CD4-positive, CD25-positive, alpha-beta regulatory T cell (primary cell): ENCODE measurements at places on chromosomes 2 and 18.

GRCh38 chr2:214628091-214628490 is 181.4 kb downstream of the BARD1 start:
- no peak for DNase-seq

DNA sequence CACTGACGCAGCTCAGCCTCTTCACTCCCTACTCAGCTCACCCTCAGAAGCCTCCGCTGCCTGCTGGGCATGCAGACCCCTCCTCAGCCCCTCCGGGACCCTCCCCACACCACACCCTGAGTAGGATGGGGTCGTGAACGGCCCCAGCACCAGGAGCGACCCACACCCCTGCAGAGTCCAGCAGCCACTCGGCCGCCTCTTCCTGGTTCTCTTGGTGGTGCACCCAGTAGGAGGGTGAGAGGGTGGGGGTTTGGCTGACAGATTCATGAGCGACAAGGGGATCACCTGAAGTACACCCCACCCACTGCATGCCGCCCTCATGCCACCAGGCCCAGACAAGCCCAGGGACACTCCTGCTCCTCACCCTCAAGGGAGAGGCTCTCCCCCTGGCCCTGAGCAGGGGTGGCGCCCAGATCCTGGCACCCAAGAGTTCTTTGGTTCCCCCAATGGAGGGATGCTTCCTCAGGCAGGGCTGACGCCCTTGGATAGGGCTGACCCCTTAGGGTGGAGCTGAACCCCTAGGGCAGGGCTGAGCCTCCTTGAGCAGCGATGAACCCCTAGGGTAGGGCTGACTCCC is 76.6 kb upstream of the GPC1 start:
- no peak for DNase-seq

- DNase-seq, result no peak
Measured at GRCh38 chr2:138321458-138321857, 180.1 kb upstream of the SPOPL start.

- no peak for DNase-seq
Measured at GRCh38 chr2:219902891-219903552, 275.6 kb downstream of the SLC4A3 start.

- no peak for DNase-seq
Measured at GRCh38 chr2:23286758-23287704, 97.9 kb upstream of the KLHL29 start.
